ENCODE measurements at places on chromosomes 11 and 22. TPM values are rescaled to one million over a fixed set of nuclear protein-coding genes. Genes with fewer than 3 reads are reported as not detected.

Gene SCUBE2
- 4.3 TPM for total RNA-seq

Gene TCP11L1
- total RNA-seq = 9.6 TPM

Gene ELF5
- not detected for total RNA-seq

Gene KDELR3
- 15.4 TPM for total RNA-seq

Gene TRIM48
- total RNA-seq = not detected

Gene EXT2
- 29.9 TPM for total RNA-seq

Gene APOL3
- 33.8 TPM for total RNA-seq

Gene UBQLNL
- total RNA-seq = 0.14 TPM

Gene RTL10
- 5.6 TPM for total RNA-seq

Gene BIK
- not detected for total RNA-seq

Gene GRIA4
- total RNA-seq = not detected

Gene MFRP
- not detected for total RNA-seq

Gene ENTHD1
- total RNA-seq = not detected

Gene DDX25
- not detected for total RNA-seq
